Fibroblast of skin of right biceps (primary cell): ENCODE measurements at places on chromosomes 7 and 10.

DNA sequence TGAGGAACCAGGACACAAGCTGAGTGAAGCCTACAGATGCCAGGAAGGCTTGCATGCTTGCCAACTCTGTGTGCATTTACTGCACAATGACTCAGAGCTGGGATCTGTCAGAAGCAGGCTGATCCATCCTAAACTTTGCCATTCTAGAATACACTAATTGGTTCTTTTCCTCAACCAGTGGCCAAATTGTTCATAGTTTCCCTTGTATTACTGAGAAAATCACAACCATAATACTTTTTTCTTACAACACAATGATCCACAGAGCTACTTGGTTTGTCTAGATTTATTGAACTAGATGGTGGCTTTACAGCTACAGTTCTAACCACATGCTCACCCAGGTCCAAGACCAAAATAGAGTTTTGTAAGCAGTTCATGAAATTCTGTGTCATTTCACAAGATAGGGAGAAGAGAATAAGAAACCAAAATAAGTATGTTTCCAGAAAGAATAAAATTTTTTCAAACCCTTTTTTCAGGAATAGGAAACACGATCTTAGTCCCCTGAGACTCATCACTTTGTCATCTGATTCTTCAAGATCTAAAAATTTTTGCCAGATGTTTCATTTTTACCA, 21.0 kb upstream of the LRRC17 start:
- peak; percentile 87 for DNase-seq

DNA sequence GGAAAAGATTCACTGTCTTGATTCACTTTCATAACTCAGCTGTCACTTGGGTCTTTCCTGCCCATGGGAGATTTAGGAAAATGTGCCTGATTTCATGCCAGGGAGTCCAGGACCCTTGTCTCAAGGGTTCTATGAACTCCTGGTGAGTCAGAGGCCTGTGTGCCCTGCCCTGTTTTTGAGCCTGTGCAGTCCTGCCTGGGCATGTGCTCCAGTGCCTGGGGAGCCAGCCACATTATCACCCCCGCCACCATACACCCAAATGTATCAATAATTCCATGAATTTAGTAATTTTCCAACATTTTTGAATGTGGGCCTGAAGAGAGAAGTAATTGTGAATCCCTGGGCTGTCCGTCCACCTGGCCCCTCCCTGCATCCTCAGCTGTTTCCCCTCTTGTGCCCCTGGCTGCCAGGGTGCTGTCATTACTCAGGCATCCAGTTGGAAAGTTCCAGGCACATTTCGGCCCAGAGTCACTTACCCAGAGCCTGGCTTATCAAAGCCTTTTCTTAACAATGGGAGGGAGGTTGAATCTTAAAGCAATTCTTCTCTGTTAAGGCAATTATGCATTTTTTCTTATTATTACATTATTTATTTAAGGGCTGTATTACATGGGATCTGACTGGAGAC, 287.8 kb upstream of the CDC14C start:
- no peak for DNase-seq

DNA sequence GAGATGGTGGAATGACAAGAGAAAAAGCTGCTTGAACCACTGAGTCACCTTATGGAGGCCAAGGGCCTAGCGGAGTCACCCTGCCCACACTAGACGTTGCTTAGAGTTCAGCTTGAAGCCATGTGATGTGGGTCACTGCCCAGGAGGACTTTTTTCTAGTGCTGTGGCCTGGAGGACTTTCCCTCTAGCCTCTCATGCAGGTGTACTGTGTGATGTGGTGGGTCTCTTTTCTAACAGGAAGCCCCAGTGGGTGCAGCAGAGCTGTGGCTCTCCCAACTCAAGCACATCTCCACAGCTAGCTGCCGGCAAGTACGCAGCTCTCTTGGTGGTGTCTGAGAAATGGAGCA, 13.6 kb downstream of the POR start:
- DNase-seq, result no peak

DNA sequence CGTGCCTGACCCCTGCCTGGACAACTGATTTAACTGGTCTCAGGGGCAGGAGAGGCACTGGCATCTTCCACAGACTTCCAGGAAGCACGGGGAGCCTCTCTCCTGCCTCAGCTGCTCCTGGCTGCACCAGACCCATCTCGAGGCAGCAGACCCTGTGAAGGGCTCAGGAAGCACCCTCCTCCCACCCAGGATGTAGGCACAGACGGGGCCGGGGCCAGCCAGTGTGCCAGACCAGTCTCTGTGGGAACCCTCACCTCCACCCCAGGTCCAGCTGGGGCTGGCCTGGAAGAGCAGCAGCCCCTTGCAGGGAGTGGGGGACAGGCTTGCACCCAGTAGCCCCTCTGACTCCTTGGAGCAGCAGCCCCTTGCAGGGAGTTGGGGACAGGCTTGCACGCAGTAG, 56.3 kb downstream of the RASGEF1A start:
- DNase-seq, result no peak

GRCh38 chr7:46929359-46929758, 652.6 kb downstream of the TNS3 start:
- no peak for DNase-seq

DNA sequence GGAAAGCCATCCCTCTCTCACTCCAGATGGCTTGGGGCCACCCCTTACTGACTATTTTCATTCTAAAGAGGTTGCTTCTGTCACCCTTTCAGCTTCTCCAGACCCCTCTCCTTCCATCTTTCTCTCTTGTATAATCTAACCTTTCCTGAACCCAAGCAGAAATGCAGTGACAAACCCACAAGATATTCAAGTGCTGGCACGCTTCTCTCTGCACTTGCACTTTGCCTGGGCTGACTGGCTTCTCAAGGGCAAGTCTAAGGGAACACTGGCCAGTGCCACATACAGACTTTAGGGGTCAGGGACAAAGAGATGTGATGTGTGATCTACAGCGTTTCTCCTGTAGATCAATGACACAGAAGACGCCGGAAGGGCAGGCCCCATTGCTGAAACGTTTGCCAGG, 150.4 kb upstream of the LANCL2 start:
- DNase-seq, result no peak

- DNase-seq, result peak; percentile 69
Observed at GRCh38 chr10:110209926-110210673, 2.7 kb downstream of the MXI1 start.

GRCh38 chr10:113982296-113982695, 61.4 kb upstream of the ADRB1 start:
- no peak for DNase-seq

GRCh38 chr7:129853661-129854268, 99.0 kb downstream of the UBE2H start:
- DNase-seq, result no peak

GRCh38 chr10:128609460-128609859, 483.2 kb upstream of the MKI67 start:
- DNase-seq, result no peak

GRCh38 chr7:33243319-33243881, 114.0 kb downstream of the BBS9 start:
- DNase-seq, result peak; percentile 55

GRCh38 chr7:16849296-16850148, 32.3 kb downstream of the AGR3 start:
- no peak for DNase-seq
